ENCODE measurements at places on chromosomes 2 and 18.

DNA sequence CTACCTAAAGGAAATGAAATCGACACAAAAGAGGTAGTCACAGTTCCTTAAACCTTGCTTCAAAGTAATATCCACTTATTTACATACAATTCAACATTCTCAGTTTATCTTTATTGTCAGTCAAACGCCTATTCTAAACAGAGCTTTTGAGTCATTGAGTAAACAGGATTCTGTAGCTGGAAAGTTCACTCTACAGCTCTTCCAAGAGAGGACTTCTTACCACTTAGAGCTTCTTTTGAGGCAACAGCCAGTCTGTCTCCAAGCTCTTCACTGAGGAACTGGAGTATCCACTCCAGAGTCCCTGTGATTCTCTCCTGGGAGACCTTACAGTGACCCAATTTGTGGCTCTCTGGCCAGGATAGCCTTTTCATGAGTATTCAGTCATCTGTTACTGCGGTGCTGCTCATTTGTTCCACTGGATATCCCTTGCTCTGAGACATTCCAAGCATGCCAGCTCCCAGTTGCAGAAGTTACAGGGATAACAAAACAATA, 210.9 kb upstream of the OSR1 start:
- DNase-seq = no peak

DNA sequence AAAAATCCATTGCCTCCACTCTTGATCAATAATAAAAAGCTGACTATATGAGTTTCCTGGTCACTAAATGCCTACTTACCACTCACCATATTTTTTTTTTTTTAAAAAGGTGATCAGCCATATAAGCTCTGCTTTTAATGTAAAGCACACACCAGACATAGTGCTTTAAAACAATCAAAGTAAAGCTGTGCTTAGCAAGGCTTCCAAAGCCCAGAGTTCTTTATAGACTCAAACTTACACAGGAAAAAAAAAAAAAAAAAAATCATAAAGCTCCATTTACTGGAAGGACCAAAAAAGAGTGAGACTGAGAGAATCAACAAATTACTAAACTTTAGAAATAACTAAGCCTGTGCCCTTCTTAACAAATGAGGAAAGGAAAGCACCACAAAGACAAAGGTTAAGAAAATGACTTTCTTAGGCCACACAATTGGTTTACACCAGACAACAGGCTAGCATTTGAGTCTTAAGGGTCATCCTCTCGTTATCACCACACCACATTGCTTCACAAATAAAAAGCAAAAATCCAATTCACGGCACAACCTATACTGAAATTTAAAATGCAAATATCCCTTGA, 11.2 kb downstream of the ACVR1 start:
- DNase-seq = no peak

GRCh38 chr2:25964891-25965290, 17.4 kb downstream of the KIF3C start:
- no peak for DNase-seq

- DNase-seq = no peak
These were observed 85.3 kb downstream of the ACVR1 start for GRCh38 chr2:157790780-157791179.

- DNase-seq = peak; percentile 58
These were observed 34.0 kb downstream of the BIN1 start for GRCh38 chr2:127072970-127073369.
